CD8-positive, alpha-beta memory T cell (primary cell): ENCODE measurements at places on chromosomes 2 and 18. TPM values are rescaled to one million over a fixed set of nuclear protein-coding genes. Genes with fewer than 3 reads are reported as not detected.

DNA sequence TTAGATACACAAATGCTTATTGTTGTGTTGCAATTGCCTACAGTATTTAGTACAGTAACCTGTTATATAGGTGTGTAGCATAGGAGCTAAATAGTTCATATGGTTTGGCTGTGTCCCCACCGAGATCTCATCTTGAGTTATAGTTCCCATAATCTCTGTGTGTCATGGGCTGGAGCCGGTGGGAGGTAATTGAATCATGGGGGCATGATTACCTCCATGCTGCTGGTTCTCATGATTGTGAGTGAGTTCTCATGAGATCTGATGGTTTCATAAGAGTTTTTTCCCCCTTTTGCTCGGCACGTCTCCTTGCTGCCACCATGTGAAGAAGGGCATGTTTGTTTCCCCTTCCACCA, 190.5 kb upstream of the SESTD1 start:
- DNase-seq = no peak

- DNase-seq = no peak
Measured at GRCh38 chr2:2660789-2661355, 329.8 kb upstream of the MYT1L start.

DNA sequence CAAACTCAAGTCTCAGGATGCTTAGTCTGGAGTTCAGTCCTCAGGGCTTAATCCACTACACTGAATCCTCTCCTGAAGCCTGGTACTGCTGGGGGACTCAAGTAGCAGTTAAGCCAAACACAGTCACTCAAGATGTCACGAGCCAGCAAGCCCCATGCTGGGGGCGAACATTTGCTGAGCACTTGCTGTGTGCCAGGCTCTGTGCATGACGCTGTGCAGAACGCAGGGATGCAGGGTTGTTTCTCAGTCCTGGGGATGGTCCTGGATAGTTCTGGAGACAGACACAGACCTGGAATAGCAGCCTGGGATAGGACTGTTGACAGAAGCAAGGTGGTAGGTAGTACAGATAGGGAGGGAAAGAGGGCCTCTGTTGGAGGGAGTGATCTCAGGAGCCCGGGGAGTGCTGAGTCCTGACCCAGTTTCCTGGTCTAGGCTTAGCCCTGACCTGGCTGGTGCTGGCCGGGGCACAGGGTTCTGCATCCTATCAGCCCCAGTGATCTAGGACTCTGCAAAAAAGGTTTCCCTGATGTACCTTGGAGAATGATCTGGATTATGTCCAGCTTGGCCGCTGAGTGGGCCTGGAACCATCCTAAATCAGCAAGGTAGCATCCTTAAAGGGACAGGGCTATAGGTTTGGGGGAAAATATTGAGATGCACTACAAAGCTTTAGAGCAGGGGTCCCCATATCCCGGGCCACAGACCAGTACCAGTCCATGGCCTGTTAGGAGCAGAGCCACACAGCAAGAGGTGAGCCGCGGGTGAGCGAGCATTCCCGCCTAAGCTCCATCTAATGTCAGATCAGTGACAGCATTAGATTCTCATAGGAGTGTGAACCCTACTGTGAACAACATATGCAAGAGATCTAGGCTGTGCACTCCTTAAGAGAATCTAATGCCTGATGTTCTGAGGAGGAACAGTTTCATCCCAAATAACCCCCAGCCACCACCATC, 54.7 kb upstream of the OTOF start:
- DNase-seq = no peak

LHCGR gene
- not detected for polyA plus RNA-seq

DNA sequence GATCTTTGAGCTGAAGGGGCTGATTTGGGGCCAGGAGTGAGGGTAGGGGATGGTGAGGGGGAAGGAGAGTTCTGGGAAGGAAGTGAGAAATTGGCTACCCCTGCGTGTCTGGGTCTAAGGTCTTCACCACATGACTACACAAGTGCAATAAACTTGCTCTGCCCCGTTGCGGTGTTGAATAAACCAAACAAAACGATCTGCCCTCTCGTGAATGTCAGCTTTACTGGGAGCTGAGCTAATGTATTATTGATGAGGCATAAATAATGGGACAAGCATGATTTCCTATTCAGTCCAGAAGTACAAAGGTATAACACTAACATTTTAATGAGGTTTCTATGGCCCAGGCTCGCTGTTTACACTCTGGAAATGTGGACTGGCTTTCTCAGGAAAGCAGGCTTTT, 8.0 kb upstream of the CFAP221 start:
- DNase-seq = no peak

- no peak for DNase-seq
Measured at GRCh38 chr2:34810456-34810855, 1211.4 kb upstream of the FAM98A start.

- no peak for DNase-seq
Measured at GRCh38 chr2:240460253-240460711, 24.8 kb downstream of the GPC1 start.

DNA sequence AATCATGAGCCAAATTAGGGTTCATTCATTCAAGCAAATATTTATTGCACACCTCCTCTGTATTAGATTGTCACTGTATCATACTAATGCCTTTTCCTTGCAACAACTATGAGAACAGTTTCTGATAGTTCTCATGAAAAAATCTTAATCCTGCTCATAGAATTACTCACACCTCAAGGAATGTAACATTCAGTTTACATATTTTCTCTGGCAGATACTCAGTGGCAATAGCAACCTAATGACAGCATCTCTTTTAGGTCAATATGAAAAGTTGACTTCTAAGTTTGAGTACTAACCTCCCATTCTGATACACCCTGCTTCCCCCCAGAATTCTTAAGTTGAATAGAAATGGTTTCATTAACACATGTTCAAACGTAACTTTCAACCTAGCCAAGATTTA, 132.0 kb downstream of the VWC2L start:
- DNase-seq = no peak

CDC42EP3 gene
- 141 TPM for polyA plus RNA-seq

- DNase-seq = no peak
Measured at GRCh38 chr2:231455890-231456289, 8.4 kb downstream of the NCL start.

DNA sequence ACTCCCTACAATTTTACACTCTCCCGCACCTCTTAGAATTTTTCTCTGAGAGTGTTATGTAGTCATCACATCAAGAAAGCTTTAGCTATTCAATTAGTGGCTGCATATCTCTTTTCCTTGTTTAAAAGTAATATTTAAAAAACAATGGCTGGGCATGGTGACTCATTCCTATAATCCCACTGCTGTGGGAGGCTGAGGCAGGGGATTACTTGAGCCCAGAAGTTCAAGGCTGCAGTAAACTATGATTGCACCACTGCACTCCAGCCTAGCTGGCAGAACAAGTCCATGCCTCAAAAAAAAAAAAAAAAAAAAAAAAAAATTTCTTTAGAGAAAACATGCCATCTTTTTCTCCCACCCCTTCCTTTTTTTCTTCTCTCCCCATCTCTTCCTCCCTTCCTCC, 44.3 kb downstream of the AQP4 start:
- DNase-seq = no peak

CCDC138 gene
- polyA plus RNA-seq = 4.4 TPM

DNA sequence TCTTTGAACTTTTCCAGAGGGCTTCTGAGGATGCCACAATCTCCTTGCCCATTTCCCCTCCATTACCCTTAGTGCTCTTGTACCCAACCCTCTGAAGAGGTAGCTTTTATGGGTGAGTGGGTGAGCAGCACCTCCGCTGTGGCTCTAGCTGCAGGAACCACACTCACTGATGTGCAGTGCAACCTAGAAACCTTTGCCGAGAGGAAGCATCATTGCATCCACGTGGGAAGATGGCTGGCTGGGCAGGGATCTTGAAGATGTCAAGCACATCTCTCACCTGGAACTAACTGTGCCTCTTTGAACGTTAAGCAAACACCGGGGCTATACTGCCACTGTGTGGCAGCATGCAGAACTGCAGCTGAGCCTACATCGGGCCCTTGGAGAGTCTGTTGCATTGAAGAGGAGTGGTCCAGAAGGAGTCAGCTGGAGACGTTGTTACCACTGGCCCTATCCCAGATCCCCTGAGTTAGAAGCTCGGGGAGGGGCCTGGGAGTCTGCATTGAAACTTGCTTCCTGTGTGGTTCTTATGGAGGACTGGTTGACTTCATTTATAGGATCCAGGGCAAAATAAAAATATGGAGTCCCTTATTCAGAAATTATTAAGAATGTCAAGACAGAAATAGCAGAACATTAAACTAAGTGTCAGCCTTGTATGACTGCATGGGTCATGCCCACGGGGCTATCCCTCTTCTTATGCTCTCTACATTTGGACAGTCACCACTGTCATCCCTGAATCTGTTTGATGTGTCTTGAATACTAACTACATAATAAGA, 28.7 kb downstream of the IGFBP5 start:
- DNase-seq = peak; percentile 58

DNA sequence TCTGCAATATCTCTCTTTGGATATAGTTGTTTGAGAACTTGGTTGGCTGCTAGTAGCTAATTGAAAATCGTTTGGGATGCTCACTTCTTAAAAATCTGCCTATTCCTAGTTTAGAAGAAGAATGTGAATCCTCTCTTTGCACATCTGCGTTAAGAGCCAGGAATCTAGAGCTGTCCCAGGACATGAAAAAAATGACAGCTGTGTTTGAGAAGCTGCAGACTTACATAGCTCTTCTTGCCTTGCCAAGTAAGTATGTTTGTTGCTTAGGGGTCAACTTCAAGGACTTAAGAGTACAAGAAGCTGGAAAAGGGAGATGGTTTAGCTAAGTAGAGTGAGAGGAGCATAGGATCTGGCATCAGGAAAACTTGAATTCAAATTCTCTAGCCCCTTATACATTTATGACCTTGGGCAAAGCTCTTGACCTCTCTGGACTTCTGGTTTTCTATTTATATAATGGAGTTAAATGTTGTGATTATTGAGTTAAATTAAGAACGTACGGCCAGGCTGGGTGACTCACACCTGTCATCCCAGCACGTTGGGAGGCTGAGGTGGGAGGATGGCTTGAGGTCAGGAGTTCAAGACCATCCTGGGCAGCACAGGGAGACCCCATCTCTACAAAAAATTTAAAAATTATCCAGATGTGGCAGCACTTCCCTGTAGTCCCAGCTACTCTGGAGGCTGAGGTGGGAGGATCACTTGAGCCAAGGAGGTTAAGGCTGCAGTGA, 55.2 kb upstream of the STON1 start:
- no peak for DNase-seq

TMEM200C gene
- not detected for polyA plus RNA-seq

DNA sequence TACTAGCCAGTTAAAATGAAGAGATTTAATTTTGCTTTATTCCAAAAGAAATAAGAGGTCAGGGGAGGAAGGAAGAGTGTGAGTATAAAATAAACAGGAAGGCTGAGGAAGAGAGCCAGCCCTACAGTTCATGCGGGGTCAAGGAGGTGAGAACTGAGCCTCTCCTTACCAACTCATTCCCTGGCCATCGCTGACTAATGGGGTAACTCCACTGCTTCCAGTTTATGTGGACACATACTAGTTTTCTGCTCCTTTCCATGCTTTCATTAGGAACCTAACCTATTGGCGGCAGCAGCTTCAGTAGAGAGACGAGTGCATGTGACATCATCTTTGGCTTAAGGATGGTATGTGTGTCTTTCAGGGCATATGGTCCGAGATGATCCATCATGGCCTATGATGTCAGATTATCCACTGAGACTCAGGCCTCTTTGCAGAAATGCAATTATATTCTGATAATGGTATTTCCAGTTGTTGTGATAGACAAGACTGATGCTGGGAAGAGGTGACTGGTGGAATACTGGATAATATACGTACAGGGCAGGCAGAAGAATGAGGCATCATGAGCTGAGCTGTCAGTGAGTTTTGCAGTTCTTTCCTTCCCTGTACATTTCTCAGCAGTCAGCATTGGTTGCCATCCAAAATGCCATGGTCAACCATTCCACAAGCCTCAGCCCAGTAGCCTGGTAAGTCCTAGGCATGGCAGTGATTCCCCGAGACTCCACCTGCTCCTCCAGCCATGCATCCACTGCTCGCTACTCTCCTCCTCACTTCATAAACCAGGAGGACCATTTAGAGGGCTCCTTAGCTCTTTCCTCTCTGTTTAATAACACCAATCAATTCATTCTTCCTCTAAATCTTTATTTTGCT, 184.6 kb upstream of the OSR1 start:
- DNase-seq = no peak

GKN2 gene
- not detected for polyA plus RNA-seq

ASNSD1 gene
- polyA plus RNA-seq = 61.9 TPM

DNA sequence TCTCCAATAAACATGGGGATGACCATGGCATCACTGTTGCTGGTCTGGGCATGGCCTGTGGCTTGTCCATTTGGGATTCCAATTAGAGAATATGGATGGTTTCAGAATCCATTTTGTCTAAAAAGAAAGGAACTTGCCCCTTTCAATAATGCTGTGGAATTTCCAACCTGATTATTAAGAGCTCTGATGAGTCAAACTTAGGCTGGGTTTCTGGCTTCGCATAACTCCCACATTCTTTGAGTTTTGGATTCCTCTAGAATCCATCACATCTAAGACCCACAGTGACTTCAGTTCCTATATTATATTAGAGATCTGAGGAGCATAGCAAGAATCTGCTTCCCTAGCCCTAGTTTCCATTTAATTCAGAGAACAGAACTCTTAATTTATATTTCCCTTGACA, 531.5 kb downstream of the TNS1 start:
- no peak for DNase-seq

- no peak for DNase-seq
Measured at GRCh38 chr2:231050018-231050901, 6.4 kb upstream of the PSMD1 start.

DNA sequence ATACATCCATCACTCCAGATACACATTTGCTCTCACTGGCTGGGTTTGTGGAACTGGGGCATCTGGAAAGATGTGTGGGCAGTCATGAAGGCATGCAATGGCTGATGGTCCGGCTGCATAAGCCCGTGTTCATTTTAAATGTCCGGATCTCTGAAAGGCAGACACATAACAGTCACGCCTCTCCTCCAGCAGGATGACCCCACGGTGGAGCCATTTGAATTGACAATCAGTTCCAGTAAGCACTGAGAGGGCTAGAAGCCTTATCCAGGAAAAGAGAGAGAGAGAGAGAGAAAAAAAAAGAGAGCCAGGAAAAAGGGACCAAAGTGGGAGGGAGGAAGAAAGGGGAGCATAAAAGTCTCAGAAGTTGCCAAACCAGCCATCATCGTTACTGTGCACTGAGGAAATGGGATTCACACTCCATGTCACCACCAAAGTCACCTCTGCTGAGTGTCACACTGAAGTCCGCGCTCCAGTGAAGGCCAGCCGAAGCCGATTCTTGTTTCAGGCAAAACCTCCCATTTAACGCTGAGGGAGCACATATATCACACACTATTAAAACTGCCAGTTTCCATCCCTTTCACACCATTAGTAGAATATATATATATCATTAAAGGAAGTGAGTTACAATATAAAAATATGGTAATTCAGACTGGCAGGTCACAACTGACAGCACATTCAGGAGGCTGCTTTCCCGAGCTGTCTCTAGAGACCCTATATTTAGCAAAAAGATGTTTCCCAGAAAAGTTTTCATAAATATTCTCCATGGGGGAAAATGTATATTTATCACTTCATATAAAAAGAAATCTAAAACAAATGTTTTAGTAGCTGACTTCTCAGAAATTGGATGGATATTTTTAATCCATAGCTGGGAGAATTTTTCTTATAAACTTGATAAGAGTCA, 142.0 kb downstream of the ACTR3 start:
- no peak for DNase-seq

- no peak for DNase-seq
Measured at GRCh38 chr2:119267604-119268003, 44.0 kb downstream of the STEAP3 start.
